Stimulated activated CD4-positive, alpha-beta T cell treated with anti-CD3 and anti-CD28 coated beads, TNF-alpha, amount 100 ng/mL, for 24 hours (primary cell): ENCODE measurements at places on chromosomes 4 and X.

DNA sequence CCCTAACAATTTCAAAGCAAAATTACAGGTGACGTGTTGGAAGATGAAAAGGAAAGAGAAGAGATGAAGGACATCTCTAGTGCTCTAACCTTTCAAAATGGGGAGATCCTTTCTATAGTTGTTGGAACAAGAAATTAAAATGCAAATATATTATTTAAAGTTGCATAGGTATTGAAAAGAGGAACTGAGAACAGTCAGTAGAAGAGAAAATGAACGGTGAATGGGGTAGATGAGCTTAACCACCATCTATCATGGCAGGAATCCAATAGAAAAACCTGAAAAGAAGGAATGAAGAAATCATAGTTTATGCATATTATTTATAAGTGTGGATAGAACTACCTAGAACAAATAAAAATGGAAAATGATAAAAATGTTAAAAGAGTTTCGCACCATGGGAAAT lies 42.0 kb downstream of the ANXA5 start:
- DNase-seq: no peak

GRCh38 chr4:168480931-168481611 lies 779 bp upstream of the DDX60L start:
- no peak for DNase-seq

GRCh38 chr4:147996859-147997258 lies 265.0 kb downstream of the ARHGAP10 start:
- no peak for DNase-seq

DNA sequence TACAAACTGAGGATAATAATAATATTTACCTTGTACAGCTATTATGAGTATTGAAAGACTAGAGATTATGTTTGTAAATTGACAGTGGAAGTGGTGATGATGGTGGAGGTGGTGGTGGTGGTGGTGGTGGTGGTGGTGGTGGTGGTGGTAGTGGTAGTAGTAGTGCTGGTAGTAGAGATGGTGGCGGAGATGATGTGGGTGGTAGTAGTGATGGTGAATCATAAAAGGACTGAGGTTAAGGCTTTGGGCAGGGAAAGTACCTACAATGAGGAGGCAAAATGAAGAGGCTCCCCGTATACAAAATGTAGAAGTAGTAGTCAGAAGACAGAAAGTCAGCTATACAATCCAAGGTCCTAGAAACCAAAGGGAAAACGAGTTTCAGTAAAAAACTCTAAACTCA lies 214.1 kb downstream of the BCOR start:
- peak; percentile 29 for DNase-seq

DNA sequence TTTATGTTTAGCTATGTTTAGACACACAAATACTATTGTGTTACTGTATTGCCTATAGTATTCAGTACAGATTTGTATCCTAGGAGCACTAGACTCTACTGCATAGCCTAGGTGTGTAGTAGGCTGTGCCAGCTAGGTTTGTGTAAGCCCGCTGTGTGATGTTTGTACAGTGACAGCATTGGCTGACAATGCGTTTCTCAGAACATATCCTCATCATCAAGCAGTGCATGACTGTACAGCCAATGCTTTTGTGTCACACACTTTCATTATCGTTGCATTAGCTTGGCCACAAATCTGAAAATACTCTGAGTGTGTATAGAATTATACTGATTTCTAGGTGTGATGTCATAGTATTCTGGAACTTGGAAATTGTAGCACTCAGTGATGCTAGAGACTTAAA lies 63.4 kb downstream of the CLDN34 start:
- no peak for DNase-seq

DNA sequence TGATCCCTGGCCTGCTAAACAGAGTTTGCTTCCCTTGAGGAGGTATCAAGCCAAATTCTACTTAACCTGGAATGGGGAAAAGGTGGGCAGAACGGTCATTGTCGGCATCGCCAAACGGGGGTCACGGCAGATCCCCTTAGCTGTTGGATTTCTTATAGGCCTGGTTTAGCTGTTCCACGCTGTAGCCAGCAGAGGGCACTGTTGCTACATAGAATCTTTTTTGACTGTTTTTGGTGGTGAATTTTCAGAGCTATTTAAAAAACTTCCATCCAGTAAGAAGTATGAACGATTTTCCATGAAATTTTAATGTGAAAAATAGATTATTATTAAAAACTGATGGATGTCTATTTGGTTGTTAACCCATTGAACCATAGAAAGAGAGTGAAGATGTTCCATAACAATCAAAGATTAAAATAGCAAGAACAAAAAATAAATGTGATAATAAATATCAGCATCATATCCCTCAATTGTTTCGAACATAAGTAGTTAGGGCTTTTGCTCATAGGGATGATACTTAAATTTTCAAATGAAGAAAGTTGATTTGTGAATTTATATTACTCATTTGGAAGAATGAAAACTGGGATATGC lies 56.6 kb downstream of the LINC00632 start:
- no peak for DNase-seq

- no peak for DNase-seq
Measured at GRCh38 chrX:12249997-12250396, 111.7 kb downstream of the FRMPD4 start.
